ENCODE measurements at places on chromosomes 4 and X. TPM values are rescaled to one million over a fixed set of nuclear protein-coding genes. Genes with fewer than 3 reads are reported as not detected.
A peak's percentile ranks its signal among the peaks of the same experiment; 100 is the strongest.

DNA sequence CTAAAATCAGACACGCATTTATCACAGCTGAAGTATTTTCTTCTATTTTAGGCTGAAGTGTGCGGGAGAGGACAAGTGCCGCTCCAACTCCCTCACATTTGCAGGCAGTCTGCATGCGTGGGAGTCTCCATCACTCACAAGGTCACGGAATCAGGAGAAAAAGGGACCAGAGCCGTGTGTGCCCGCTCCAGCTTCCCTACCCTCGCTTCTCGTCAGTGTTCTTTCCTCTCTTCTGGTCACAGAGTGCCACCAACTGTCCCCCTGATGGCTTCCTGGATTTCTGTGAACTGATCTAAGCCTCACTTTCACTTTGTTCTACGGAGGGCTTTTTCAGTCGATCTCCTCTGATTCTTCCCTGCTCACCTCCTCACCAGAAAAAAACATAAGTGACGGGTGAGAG is 407.4 kb upstream of the AADAT start:
- no peak for DNase-seq

GRCh38 chrX:8607326-8607725 is 124.6 kb downstream of the ANOS1 start:
- no peak for DNase-seq

GRCh38 chr4:148514581-148514980 is 72.4 kb upstream of the NR3C2 start:
- no peak for DNase-seq

DNA sequence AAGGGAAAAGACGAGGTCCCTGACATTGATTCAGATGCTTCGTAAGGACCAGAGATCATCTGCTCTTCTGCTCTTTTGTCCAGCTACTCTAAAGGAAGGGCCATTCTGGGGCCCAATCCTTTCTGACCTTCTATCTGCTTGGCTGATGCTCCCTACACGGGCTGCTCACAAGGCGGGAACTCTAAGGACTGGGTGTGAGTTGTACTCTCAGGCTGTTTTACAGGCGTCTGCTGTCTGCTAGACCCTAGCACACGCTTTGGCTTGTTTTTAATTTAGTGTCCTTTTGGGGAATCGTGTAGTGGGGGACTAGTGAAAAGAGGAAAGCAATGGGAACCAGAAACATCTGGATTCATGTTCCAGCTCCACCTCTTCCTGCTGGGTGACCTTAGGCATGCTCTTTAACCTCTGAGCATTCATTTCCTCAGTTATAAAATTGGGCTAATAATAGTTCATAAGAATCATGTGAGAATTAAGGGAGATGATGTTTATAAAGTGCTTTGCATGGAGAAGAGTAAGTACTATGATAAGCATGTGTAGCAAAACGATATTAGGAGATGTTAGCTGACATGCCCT is 53.1 kb downstream of the CASP3 start:
- DNase-seq = no peak

- peak; percentile 55 for DNase-seq
Measured at GRCh38 chr4:2535376-2536192, 863 bp upstream of the FAM193A start.

- DNase-seq = no peak
Measured at GRCh38 chrX:109934935-109935334, 68.0 kb upstream of the TMEM164 start.

- no peak for DNase-seq
Measured at GRCh38 chr4:20618731-20619130, 81.5 kb upstream of the PACRGL start.

- peak; percentile 67 for DNase-seq
Measured at GRCh38 chr4:184355111-184355604, 119.2 kb downstream of the IRF2 start.

GRCh38 chrX:74434336-74434735 is 13.0 kb downstream of the SLC16A2 start:
- no peak for DNase-seq

GRCh38 chr4:180581061-180581460 is 1662.1 kb upstream of the TENM3 start:
- no peak for DNase-seq

- DNase-seq = no peak
Measured at GRCh38 chrX:39759526-39760224, 338.1 kb downstream of the BCOR start.

DNA sequence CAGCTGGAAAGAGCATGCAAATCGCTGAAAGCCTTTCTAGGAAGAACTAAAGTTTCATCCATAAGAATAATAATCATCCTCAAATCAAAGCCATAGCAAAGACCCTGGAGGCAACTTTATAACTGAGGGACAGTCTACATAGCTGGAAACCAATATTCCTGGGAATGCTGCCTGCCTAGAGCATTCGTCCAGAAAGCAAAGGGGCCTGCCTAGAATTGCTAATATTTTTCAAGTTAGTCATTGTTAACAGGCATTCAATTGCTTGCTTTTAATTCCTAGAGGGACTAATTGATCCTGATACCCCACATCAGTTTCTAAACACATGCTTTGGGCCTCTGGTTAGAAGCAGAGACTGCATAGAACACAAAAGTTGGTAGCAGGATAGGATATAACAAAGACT is 4.2 kb upstream of the PPARGC1A start:
- DNase-seq = no peak

GRCh38 chrX:44733931-44734330 is 109.9 kb upstream of the DUSP21 start:
- no peak for DNase-seq

- no peak for DNase-seq
Measured at GRCh38 chr4:105563352-105563751, 10.9 kb downstream of the ARHGEF38 start.

ZNF518B gene
- 7.8 TPM for total RNA-seq

CDX4 gene
- total RNA-seq = not detected

DUX4 gene
- not detected for total RNA-seq

F8A2 gene
- 9.4 TPM for total RNA-seq

MSX1 gene
- total RNA-seq = 1.1 TPM

ADGRG2 gene
- 1.7 TPM for total RNA-seq

RNF150 gene
- total RNA-seq = 2.0 TPM

All from upper lobe of left lung (tissue), 6 donors.